T-helper 17 cell (primary cell): ENCODE measurements at places on chromosomes 13 and 19.

DNA sequence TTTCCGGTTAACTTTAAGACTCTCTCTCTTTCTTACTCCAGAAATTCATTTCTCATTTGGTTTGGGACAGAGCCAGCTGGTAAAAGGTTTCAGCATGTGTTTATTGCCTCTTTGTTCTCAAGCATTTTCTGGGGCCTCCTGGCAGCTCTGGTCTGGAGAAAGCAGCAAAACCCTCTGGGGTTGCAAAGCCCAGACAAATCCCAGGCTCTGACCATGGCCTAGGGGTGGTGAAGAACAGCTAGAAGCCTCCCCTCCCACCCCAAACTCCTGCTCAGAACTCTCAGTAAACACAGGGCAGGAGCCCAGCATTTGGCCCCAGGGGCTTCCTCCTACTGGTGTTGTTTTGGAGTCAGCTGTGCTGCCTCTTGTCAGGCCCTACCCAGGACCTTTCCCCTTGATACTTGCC, 124.2 kb upstream of the SERP2 start:
- no peak for DNase-seq

GRCh38 chr13:51772781-51773180, 31.2 kb downstream of the DHRS12 start:
- no peak for DNase-seq

GRCh38 chr13:57470491-57470890, 161.1 kb upstream of the PCDH17 start:
- no peak for DNase-seq

DNA sequence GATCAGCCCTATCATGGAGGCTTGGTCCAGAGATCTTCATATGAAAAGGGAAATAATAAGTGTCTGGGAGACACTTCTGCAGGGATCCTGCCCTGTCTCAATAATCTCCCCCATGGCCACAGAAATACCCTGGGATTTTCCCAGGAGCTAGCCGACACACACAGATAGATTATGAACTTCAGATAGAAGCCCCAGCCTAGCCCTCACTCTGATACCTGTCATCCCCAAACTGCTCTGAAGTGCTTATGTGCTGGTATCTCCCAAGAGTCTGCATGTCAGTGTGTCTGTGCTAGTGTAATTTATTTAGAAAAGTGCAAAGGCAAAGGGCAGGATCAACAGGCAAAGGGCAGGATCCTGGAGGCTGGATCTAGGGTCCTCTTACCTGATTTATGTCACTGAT, 38.7 kb upstream of the ZNF766 start:
- no peak for DNase-seq

DNA sequence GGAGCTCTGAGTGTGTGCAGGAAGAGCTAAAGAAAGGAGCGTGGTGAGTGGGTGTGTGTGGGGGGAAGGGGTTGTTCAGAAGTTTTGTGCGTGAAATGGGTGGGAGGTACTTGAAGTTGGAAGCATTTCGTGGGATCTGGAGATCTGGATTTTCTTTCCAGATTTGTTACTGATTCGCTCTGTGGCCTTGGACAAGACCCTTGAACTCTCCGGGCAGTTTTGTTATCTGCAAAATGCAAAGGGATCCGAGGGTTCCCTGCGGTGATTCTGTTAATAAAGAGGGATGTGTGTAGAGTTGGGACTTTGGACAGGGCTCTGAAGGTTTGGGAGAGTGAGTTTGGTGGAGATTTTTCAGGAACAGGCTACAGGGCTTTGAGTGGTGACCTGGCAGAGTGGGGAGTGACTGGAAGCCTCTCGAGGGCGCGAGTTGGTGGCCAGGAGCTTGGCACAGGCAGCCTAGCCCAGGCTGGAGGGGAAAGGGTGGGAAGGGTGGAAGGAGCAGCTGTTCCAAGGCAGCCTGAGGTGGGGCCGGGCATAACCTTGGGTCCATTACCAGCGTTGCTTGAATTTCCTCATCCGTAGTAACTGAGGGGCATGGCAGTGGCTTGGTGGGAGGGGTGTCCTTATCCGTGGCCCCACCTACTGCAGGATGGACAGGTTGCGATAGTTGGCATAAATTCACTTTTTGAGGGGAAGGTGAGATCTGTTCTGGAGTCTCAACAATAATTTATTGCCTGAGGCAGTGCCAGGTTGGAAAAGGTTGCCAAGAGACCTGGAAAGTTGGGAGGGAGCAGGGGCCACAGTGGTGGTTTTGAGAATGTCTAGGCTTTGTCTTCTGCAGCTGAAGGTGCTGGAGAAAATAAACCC, 2.1 kb downstream of the ACTN4 start:
- DNase-seq, result no peak

- peak; percentile 95 for DNase-seq
Measured at GRCh38 chr19:55654868-55655647, at the start of gene U2AF2. Gene U2AF2, plus strand, starts transcription at chr19:55655035. Its CDS starts 70 bp downstream, at chr19:55655105.

DNA sequence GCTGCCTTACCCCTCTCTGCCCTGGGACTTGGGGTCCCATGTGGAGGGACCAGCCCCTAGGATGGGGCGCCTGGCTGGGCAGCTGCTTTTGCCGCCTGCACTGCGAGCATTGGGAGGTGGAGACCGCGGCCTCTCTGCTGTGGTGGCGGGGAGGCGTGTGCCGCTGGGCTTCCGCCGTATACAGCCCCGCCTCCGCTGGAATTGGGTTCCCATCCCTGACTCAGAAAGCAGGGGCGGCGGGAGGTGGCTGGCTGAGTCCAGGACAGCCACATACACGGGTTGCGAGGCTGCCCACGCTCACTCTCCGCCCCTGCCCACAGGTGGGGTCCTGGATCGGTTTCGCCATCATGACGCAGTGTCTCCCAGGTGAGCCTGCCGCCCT, 6.6 kb downstream of the NDUFB7 start:
- no peak for DNase-seq

DNA sequence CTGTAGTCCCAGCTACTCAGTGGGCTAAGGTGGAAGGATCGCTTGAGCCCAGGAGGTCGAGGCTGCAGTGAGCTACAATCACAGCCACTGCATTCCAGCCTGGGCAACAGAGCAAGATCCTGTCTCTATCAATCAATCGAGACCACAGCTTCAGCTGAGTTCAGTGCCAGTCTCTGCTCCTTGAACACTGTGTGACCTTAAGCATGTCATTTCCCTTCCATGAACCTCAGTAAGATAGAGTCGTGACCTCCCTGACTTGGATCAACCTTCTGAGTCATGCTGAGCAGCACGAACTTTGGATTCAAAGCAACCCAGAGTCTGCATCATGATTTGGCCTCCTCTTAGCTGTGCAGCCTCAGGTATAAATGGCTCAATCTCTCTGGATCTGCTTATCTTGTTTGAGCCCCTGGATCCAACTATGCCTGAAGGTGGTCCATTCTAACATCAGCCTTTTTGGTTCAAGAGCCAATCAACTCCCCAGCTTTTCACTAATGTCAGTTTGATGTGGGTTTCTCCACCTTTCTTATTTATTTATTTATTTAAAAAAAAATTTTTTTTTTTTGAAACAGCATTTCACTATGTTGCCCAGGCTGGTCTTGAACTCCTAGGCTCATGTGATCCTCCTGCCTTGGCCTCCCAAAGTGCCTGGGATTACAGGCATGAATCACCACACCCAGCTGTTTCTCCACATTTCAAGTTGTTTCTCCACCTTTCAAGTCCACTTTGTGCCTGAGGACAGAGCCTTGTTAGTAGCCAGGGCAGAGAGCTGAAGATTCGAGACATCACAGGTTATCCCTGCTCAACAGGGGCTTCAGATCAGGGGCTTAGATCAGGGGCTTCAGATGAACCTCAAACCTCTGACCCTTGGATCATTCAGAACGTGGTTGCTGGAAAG, 26.4 kb downstream of the PTPRS start:
- no peak for DNase-seq

- DNase-seq, result no peak
Measured at GRCh38 chr19:33621811-33622504, at the start of gene CHST8. Gene CHST8, plus strand, starts transcription at chr19:33621953. Its CDS starts 67,309 bp downstream, at chr19:33689262.

DNA sequence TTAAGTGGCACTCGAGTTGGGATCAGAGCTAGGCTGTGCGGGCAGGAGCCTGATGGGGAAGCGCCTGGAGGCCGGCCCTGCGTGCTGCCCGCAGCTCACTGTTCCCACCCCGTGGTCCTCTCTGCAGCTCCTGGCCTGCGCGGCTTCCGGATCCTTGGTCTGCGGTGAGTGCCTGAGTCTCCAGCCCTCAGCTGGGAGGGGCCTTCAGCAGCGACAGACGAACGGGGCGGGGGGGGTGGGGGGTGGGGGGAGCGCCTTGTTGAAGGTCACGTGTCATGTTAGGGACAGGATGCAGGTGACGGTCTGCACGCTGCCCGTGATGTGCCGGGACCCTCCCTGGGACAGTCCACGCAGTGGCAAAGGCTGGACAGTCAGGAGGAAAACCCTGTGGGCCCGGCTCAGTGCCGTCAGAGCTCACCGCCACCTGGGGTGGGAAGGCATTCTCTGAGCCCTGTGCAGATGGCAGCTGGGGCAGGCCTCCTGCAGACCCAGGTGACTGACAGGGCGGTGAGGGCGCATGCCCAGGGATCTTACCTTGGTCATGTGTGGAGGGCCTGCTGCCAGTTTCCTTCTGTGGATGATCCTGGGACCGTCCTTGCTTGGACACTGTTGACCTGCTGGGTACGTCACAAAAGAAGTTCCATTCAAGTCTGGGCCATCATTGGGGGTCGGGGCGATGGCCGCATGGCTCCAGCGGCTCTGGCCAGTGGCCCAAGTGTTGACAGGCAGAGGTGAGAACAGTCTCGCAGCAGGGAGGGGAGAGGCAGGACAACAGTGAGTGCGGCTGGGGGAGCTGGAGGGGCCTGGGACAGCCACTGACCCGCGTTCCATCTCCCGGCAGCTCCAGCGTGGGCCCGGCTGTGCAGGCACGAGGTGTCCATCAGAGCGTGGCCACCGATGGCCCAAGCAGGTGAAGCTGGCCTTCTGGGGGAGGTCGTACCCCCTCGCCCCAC, 4.3 kb downstream of the NDUFS7 start:
- DNase-seq, result no peak

GRCh38 chr13:96967248-96967745, 27.0 kb downstream of the OXGR1 start:
- no peak for DNase-seq

DNA sequence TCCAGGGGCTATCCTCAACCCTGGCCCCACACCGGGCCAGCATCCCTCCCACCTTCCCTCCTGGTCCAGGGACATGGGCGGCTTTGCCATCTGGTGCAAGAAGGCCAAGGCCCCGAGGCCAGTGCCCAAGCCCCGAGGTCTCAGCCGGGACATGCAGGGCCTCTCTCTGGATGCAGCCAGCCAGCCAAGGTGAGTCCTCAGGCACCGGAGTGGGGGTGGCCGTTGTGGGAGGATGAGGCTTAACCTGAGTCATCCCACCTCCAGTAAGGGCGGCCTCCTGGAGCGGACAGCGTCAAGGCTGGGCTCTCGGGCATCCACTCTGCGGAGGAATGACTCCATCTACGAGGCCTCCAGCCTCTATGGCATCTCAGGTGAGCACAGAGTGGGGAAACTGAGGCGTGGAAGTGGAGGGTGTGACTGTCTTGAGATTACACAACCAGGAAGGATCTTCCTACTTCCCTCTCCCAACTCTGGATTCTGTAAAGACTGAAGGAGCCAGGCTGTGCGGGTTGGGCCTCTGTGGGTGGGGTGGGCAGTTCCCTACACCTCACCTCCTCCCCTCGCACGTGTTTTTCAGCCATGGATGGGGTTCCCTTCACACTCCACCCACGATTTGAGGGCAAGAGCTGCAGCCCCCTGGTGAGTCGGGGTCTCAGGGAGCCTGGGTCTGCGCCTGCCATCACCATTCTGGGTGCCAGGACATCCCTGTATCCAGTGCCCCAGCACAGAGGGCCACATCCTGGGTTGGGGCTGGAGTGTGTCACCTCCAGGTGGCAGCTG, 3.8 kb downstream of the MVB12A start:
- no peak for DNase-seq

DNA sequence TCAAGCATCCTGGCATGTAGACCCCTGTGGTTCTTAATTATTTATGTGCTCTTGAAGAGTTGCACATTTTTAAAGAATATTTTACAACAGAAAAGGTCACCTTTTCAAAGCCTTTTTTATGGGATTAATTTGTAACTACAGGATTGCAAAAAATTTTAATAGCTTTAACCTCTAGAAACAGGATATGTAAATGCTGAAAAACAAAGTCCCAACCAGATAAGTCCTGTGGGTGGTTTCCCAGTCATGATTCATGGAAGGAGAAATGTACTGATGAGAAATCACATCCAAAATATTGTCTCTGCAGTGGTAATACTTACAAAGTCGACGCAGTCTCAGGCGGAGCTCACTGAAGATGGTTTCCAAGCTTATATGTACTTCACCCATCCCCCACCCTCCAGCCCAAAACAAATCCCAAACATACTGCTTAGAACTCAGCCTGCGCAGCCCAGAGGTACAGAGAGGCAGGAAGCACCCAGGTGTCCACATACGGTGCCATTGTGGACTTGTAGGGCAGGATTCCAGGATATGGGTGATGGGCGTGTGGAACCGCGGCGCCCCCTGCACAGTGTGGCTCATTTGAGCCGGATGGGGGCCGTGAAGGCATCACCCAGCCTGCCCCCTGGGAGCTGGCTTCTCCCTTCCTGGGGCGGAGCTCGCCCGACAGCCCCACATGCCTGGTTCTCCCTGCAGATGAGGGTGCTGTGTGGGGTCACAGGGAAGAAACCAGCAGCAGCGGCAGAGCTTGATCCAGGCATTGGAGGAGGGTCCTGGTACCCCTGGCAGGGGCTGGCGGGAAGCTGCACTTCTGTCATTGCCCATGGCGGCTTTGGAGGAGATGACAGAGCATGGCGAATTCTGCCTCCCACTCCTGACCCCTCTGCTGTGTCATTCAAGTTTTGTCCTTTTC, 101.2 kb downstream of the ATP11A start:
- DNase-seq, result no peak

DNA sequence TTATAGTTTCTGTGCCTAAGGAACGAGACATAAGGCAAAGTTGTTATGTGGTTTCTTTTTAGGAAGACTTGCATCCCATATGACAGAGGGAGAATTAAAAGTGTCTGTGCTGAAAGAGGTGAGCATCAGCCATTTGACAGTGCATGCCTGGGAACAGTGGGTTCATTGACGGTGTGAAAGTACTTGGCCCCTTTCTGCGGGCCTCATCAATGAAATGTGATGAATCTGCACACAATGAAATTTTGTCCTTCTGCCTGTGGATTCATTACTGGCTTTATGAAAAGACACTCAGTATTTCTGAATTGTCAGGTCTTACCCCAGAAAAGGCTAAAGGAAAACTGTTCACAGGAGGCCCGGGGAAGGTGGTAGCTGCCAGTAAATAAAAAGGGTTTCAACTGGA, 295.8 kb downstream of the FOXO1 start:
- no peak for DNase-seq

DNA sequence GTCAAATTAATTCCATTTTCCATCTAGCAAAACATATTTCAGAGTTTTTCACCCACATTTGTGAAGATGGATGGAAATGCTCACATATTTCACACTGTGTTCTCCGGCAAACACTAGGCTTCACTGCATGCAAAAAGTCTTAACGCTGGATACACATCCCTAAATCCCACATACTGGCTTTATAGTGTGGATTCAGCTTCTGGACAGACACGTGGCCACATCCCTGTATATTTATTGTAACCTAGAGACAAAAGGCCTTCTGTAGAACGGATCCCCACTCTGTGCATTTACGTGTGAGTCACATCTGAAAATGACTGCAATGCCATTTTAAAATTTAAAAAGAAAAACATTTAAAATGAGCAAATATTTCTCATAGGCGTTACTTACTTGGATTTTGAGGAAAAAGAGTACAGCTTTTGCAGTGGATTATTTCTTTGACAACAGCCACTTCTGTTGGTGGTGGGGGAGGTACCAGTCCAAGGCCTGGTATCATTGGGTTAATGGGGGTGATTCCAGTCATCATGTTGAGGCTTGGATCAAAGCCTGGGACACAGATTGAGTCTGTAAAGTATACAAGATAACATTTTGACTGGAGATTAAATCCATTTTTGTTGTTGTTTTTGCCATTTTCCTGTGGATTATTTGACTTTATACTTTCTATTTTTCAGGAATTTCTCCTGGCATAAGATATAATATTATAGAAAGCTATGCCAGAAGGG, 337.7 kb downstream of the DNAJC15 start:
- DNase-seq, result no peak

- no peak for DNase-seq
Measured at GRCh38 chr13:111850458-111850857, 216.5 kb upstream of the SOX1 start.
